ENCODE measurements at places on chromosomes 12 and 14.

- DNase-seq, result peak; percentile 54
Measured at GRCh38 chr12:61758661-61759060, 501.5 kb upstream of the USP15 start.

GRCh38 chr14:52422650-52423356 lies 108.7 kb downstream of the PTGER2 start:
- no peak for DNase-seq

- peak; percentile 29 for DNase-seq
Measured at GRCh38 chr12:104802208-104802607, 155.9 kb downstream of the SLC41A2 start.

DNA sequence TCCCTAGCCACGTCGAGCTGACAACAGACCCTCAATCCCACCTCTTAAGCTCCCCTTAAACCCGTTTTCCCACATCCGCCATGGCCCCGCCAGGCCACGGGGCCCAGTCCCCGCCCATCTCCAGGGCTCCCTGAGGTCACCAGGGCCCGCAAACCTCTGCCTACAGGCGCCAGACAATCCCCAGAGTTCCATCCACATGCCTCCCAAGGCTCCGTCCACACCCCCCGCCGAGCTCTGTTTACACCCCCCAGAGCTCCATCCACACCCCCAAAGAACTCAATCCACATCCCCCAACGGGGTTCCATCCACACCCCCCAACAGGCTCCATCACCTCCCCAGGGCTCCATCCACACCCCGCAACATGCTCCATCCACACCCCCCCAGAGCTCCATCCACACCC lies 9.2 kb downstream of the JAG2 start:
- DNase-seq, result no peak

- peak; percentile 53 for DNase-seq
Measured at GRCh38 chr14:77094672-77095284, 3.3 kb upstream of the CIPC start.

DNA sequence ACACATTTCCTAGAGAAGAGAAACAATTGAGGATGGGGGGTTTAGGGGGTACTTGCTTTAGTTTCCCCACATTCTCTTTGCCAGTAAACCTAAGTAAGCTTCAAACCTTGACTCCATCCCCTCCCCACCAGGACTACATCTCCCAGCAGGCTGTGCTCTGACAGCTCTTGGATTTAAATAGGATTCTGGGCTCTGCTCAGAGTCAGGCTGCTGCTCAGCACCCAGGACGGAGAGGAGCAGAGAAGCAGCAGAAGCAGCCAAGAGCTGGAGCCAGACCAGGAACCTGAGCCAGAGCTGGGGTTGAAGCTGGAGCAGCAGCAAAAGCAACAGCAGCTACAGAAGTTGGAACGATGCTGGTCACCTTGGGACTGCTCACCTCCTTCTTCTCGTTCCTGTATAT lies 20.6 kb downstream of the RDH12 start:
- peak; percentile 12 for DNase-seq

Measured in HT1080 (cell line).